ENCODE measurements at places on chromosomes 13 and 19.

DNA sequence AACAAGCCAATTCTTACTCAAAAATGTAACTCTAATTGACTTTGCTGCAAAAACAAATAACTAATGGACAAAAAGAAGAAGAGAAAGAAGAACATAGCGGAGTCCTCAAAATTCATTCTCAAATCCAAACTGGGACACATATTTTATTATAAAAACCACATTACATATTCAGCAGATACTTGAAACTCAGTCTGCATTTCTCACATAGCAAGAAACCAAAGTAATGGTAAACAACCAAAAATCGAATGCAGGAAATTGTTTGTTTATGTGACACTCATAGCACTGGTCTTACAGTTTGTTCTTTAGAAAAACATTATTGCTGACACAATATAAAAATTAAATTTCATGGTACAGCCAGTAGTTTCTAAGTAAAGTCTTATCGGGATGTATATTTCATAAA lies 789.8 kb downstream of the SLITRK6 start:
- no peak for DNase-seq

- DNase-seq = no peak
These were observed 29.2 kb upstream of the GARRE1 start for GRCh38 chr19:34224996-34225658.

GRCh38 chr13:74203576-74203975 lies 69.4 kb upstream of the KLF12 start:
- DNase-seq = no peak

GRCh38 chr19:50181121-50181520 lies 18.0 kb upstream of the IZUMO2 start:
- DNase-seq = no peak

- DNase-seq = peak; percentile 77
These were observed 15.1 kb upstream of the CEACAM4 start for GRCh38 chr19:41641879-41642485.

GRCh38 chr13:48000559-48001113 lies 437 bp downstream of the SUCLA2 start:
- DNase-seq = no peak

DNA sequence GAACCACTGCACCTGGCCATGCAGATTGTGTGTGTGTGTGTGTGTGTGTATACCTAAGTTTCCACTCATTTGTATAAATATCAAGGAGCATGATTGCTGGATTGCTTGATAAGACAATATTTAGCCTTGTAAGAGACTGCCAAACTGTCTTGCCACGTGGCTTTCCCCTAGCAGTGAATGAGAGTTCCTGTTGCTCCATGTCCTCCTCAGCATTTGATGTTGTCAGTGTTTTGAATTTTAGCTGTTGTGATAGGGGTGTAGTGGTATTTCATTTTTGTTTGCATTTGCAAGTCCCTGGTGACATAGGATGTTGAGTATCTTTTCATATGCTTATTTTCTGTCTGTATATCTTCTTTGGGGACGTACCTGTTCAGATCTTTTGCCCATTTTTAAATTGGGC lies 99.0 kb upstream of the ZNF536 start:
- no peak for DNase-seq

- peak; percentile 61 for DNase-seq
These were observed 19.1 kb upstream of the KCTD4 start for GRCh38 chr13:45219938-45220375.

DNA sequence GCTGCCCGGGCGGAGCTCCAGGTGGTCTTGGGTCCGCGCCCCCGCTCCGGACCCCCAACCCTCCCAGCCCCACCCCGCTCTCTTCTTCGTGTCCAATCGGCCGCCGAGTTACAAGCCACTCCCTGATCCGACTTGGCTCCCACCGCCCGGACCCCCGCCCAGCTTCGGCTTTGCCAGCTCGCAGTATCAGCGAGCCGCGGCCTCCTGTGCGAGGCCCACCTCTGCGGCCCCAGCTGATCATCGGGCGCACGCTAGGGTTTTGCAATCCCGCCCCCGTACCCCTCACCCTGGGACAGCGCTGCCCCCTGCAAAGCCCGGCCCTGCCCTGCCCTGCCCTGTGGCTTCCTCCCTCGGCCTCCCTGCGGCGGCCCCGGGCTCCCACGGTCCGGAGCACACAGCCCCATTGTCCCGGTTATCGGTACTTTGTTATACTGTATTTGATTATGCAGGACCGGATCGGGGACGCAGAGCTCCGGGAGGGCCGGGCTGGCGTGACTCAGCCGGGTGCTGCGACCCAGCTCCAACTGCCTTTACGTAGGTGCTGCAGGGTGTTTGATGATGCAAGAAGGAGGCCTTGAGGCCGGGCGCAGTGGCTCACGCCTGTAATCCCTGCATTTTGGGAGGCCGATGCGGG lies 598 bp upstream of the LPAR2 start:
- peak; percentile 79 for DNase-seq

DNA sequence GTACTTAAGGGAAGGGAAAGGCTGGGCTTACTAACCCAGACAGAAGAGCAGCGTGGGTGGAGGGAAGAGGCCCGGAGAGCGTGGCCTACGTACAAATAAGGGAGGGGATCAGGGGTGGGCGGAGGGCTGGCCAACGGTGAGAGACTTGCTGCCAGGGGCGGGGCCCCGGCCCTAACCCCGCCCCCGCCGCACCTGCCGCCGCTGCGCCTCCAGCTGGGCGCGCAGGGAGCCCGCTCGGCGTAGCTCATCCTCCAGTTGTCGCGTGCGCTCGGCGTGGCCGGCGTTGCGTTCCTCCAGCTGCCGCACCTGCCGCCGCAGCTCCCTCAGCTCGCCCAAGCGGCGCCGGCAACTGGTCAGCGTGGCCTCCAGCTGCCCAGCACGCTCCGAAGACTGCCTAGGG lies 5.7 kb downstream of the HOOK2 start:
- DNase-seq = no peak

GRCh38 chr13:61672756-61673155 lies 257.1 kb upstream of the PCDH20 start:
- DNase-seq = no peak

DNA sequence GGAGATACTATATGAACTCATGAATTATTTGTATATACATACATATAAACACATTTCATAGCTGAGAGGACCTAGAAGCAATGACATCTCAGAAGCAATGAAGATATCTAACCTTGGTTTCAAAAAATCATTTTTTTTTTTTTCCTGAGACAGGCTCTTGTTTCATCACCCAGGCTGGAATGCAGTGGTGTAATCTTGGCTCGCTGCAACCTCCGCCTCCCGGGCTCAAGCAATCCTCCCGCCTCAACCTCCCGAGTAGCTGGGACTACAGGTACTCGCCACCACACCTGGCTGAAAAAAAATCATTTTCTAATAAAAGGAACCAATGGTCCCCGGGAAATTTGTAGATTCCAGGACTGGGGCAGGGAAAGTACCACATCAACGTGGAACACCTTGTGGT lies 4.0 kb downstream of the ZNF565 start:
- no peak for DNase-seq

DNA sequence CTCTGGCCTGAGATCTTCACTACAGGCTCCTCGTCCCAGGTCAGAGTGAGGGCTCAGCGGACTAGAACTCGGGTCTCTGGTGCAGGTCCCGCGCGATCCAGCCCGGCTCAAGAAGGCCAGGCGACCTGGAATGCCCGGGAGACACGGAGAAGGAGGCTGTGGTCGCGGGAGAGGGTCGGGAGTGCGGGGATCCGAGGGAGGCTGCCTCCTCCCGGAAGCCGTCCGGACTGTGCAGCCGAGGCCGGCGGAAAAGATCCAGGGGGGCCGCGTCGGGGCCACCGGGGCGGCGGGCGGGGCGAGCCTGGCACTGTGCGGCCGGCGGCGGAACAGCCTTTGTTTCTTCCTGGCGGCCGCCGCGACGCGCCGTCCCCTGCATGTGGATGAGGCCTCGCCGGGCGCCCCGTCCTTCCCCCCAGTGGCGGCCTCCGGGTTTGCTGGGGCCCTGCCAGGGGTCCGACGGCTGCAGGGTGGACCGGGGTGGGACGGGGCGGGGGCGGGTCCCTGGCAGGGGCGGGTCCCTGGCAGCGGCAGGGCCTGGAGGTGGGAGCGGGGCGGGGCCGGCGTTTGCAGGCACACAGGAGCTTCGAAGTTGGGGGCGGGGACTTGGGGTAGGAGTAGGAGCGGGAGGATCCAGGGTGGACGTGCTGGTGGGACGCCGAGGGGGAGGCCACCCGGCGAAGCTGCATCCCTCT lies 1.0 kb upstream of the SLC7A10 start:
- peak; percentile 40 for DNase-seq

DNA sequence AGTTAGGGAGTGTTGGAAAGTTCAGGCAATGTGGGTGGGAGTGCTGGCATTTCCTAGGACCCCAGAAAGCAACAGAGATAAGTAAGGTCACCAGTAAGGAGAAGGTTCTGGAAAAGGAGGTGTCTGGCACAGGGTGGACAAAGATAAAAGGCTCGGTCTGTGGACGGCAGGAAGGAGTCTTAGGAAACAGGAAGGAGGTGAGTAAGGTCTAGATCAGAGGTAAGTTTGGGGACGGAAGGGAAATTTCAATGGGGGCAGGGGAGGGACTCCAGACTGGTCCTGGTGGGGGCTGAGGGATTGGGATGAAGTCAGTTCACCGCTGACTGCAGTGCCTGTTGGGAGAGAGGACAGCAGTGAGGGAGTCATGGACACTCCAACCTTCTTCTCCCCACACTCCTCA lies 7.8 kb upstream of the OPA3 start:
- no peak for DNase-seq

DNA sequence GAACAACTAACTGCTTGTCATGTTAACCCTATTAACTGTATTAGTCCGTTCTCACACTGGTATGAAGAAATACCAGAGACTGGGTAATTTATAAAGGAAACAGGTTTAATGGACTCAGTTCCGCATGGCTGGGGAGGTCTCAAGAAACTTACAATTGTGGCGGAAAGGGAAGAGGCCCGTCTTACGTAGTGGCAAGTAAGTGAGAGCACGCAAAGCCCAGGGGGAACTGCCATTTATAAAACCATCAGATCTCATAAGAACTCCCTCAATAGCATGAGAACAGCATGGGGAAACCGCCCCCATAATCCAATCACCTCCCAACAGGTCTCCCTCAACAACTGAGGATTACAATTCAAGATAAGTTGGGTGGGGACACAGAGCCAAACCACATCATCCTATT lies 34.7 kb downstream of the PHF11 start:
- DNase-seq = peak; percentile 82

- no peak for DNase-seq
These were observed 4.1 kb downstream of the VSTM2B start for GRCh38 chr19:29529646-29530539.

GRCh38 chr19:3669947-3670795 lies 30.1 kb downstream of the PIP5K1C start:
- DNase-seq = peak; percentile 66

GRCh38 chr19:41694196-41694595 lies 6.1 kb upstream of the CEACAM7 start:
- DNase-seq = no peak

- peak; percentile 50 for DNase-seq
These were observed at the start of gene CDX2 for GRCh38 chr13:27969082-27969865. TSS of gene CDX2 (minus strand) at chr13:27969315. CDS start at chr13:27969006, 309 bp downstream.

GRCh38 chr13:25097426-25097825 lies 1.5 kb downstream of the PABPC3 start:
- no peak for DNase-seq

- no peak for DNase-seq
These were observed 17.9 kb downstream of the COG3 start for GRCh38 chr13:45482571-45483173.

- DNase-seq = no peak
These were observed 91.7 kb downstream of the RNASEH2B start for GRCh38 chr13:51001335-51001734.

GRCh38 chr13:45048890-45049407 lies 59.6 kb downstream of the GPALPP1 start:
- no peak for DNase-seq

- DNase-seq = peak; percentile 93
These were observed at the start of gene ZIK1 for GRCh38 chr19:57583521-57584416. TSS of gene ZIK1 (plus strand) at chr19:57584145. CDS start at chr19:57584357, 212 bp downstream.

All from suppressor macrophage treated with lipopolysaccharide for 1 hour (primary cell).